ENCODE measurements at places on chromosomes 6 and 20.

- no peak for DNase-seq
Observed at GRCh38 chr6:79465381-79465780, 71.8 kb downstream of the LCA5 start.

- DNase-seq = no peak
Observed at GRCh38 chr6:125018136-125018535, 55.9 kb downstream of the RNF217 start.

- DNase-seq = no peak
Observed at GRCh38 chr6:26464014-26464413, 6.3 kb downstream of the BTN2A1 start.

DNA sequence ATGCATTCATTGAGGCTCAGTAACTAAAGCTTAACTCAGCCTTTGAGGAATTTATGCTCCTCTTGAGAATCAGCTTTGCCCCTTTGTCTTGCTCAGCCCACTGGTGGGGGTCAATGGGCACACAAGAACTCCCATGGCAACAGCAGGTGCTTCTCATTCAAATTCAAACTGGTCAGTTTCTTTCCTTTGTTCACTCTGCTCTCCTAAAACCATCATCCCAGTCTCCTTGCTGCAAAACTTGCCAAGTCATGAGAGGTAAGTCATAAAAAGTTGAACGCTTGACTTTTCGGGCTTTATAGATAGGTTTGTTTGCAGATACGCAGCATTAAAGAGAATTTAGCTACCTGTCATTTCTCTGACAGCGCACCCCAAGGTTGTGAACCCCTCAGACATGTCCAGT, 146.8 kb downstream of the TFAP2A start:
- DNase-seq = no peak

DNA sequence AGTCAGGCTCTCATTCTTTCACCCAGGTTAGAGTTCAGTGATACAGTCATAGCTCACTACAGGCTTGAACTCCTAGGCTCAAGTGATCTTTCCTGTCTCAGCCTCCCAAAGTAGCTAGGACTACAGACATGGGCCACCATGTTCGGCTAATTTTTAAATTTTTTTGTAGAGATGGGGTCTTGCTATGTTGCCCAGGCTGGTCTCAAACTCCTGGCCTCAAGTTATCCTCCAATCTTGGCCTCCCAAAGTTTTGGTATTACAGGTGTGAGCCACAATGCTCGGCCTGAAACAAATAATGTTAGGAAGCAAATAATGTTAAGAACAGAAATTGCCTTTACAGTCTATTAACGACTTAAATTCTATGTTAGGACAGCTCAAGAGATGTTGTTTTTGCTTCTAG, 1.8 kb upstream of the UBR2 start:
- DNase-seq = no peak

DNA sequence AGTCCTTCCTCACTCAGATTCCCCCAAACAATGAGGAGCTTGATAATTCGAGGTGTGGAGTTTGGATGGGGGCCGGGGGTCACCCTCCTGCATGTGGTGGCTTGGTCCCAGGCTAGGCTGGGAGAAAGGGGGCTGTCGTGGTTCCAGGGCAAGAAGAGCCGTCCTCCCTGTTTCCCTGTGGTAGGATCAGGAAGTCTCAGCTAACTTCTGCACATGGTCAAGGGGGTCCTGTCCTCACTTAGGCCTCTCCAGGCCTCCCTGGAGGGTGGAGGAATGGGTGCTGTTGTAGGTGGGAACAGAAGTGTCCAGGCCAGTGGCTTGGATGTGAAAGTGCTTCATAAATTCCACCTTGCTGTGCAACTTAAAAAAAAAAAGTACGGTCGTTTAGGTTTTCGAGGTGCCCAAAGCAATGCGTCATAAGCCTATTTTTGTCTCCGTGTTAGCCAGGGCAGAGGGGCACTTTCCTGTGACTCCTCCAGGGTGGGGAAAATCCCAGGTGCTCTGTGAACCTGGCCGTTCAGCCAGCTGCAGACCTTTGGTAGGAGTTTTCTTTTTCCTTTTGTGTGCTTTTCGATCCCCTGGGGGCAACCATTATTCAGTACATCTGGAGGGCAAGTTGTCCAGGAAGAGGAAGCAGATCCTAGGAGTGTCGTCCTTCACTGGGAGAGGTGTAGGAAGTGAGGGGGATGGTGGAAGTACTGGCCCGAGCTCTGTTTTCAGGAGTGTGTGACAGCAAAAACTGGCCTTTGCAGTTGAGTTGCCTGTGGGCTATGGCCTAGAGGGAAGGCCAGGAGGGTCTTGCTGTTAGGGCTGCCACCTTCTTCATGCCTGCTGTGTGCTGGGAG, 9.6 kb downstream of the IGF2R start:
- DNase-seq = no peak

GRCh38 chr6:115691433-115691832, 369.3 kb downstream of the FRK start:
- no peak for DNase-seq

GRCh38 chr6:107275330-107275865, 160.1 kb upstream of the BEND3 start:
- DNase-seq = no peak

DNA sequence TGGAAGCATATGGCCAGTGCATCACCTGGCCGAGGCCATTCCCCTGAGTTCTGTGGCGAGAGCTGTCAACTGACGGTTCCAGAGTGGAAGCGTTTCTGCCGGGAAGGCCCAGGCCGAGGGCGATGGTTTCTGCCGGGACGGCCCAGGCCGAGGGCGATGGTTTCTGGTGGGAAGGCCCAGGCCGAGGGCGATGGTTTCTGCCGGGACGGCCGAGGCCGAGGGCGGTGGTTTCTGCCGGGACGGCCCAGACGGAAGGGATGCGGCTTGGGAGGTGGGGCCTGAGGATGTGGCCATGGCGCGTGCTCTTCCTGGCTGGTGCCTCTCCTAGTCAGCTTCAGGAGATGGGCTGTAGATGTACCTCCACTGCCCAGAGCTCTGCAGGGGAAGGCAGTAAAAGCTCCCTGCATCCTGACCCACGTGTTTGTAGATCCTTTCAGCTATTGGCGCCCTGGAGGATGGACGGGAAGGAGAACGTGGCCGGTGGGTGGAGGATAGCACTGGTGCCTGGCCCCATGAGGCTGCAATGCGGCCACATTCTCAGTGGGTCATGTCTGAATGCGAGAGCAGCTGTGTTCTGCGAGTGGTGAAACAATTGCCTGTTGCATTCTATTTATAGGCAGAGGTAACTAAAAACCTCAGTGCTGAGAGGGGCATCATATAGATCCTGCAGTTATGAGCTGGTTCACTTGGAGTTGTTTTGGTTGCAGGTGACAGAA, 12.8 kb downstream of the TPD52L2 start:
- DNase-seq = no peak

DNA sequence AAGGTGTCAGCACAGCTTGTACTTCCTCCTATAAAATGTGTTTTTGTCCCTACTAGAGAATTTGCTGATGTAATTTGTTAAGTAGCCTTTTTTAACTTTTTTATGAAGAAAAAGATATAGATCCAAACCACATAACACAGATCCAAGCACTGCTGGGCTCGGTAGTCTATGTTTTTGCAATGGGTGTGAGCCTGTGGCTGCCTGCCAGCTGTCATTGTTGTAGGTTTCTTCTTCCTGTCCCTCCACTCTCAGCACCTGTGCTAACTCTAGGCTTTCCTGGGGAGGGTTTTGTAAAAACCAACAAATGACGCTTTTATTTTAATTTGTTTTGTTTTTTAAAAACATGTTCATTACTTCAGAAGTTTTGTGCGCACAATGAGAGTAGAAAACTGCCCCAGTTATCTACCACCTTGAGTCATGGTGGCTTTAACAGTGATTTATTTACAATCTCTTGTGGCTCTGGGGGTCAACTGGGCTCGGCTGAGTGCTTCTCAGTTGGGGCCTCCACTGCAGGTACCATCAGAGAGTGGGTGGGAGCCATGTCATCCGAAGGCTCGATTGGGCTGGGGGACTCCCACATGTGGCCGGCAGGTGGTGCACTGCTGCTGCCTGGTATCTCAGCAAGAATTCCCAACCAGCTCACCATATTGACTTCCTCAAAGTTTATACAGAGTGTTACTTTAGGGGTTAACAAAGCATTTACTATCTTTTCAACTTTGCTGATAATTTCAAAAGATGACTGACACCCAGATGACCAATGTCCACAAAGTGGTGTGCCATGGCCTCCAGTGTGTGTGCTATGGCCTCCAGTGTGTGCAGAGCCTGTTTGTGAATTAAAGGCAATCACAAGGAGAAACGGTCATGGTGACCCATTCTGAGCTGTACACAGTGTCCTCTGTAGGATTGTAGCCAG, 3.0 kb upstream of the CCR6 start:
- no peak for DNase-seq

- no peak for DNase-seq
Observed at GRCh38 chr6:129645106-129645829, 64.7 kb downstream of the ARHGAP18 start.

GRCh38 chr6:160101277-160102205, 20.1 kb upstream of the SLC22A1 start:
- no peak for DNase-seq

- no peak for DNase-seq
Observed at GRCh38 chr6:157148391-157149323, 174.7 kb downstream of the TMEM242 start.

DNA sequence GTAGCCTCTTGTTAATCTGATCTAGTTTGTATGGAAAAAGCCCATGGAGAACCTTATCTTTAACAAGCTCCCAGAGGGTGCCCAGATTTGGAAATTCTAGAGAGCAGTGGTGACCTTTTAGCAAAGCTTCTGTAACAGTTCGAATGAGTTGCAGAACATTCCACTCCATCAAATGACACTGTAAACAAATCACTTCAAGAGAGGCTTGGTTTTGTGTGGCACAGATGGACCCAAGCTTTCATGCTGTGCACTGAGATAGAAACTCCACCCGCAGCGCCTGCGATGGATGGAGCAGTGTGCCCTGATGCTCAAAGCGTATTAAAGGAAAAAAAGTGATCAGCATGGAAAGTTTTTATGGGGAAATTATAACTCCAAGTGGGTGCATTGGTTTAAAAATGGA, 55.1 kb upstream of the ISM1 start:
- no peak for DNase-seq

- no peak for DNase-seq
Observed at GRCh38 chr20:58146081-58146745, 82.2 kb downstream of the ANKRD60 start.

GRCh38 chr6:45483501-45483900, 105.8 kb upstream of the SUPT3H start:
- DNase-seq = no peak

DNA sequence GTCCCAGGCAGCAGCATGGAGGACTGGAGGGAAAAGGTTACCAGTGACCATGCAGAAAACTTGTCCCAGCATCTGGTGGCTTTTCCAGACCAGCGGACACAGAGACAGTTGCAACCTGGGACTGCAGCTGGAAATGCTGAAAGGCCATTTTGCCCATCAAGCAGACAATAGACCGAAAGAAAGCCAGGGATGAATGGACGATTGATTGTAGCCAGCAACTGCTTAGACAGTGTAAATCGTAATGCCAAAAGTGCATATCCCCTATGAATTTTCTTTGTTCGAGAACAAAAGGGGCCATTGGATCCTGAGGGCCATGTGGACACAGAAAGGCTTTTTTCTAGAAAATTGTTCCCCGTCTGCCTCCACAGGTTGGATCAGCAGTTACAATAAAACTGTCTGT, 115.7 kb downstream of the MBOAT1 start:
- DNase-seq = no peak

DNA sequence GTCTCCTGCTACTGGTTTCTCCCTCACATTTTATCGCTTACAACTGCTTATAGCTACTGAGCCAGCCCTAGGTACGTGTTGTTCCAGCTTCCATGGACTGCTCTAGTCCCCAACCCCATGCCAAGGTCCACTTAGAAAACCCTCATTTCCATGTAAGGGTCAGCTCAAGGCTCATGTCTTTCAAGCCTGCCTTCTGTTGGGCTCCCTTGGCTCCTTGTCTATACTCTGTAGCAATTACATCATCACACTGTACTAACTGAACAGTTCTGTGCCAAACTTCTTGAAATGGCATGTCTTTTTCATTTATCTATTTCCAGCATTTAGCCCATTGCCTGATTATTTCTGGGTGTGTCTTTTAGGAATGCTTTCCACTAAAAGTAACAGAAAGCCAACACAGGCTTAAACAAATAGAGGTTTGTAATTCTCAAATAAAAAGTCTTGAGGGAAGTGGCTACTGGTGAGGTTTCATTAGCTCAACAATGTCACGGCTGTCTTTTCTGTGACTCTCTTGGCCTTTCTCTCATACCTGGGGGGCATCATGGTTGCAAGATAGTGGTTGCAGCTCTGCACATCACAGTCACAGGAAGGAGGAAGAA, 317.6 kb downstream of the TPBG start:
- DNase-seq = no peak

- DNase-seq = no peak
Observed at GRCh38 chr6:44034931-44035345, 92.3 kb downstream of the MRPL14 start.
